OCI-LY7 (cell line): ENCODE measurements at places on chromosomes 7 and 10.

- DNase-seq = no peak
Observed at GRCh38 chr10:62819141-62819920, 3.2 kb upstream of the EGR2 start.

DNA sequence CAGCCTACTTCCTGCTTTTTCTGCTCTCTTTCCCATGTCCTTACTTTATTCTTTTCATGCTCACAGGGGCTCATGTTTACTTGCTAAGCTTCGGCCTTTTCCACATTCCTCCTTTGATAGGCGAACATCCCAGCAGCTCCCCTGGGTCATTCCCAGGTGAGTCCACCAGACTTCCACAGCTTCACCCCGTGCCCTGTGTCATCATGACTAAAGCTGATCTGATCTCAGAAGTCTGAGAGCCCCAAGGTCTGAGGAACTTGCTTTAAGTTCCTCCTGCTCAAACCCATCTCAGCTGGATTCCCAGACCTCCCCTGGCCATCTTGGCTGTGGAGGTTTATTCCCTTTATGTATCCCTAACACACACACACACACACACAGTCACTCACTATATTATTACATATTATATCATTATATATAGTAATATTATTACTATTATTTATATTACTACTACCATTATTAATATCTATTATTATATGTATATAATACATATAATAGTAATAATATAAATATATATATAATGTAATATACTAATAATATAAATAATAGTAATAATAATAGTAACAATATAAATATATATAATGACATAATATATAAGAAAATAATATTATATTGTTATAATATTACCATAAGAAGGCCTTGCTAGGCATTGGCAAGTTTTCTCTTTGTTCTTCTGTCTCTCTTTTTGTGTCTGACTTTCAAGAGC is 295.9 kb downstream of the PTEN start:
- no peak for DNase-seq

DNA sequence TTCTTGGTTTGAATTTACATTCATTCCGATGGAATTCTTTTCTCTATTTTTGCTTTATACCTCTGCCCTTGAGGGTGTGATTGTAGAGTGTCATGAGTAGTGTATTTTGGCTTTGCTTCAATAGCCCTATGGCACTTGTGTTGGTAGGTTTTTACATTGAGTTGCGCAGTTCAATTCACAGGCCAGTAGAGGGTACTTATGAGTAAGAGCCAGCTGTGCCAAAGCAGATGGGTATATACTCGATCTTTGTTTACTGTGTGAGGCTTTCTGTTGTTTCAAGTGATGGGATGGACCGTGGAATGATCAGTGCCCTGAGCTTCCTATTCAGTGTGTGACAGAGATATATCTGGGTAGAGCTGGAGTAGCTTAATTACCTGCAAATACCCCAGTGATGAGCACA is 4.3 kb upstream of the AKR1C3 start:
- peak; percentile 11 for DNase-seq

GRCh38 chr7:29587195-29587808 is 23.7 kb downstream of the PRR15 start:
- no peak for DNase-seq

GRCh38 chr7:159114981-159115380 is 29.7 kb downstream of the VIPR2 start:
- no peak for DNase-seq

- no peak for DNase-seq
Observed at GRCh38 chr7:23687011-23687410, 7.0 kb downstream of the FAM221A start.

DNA sequence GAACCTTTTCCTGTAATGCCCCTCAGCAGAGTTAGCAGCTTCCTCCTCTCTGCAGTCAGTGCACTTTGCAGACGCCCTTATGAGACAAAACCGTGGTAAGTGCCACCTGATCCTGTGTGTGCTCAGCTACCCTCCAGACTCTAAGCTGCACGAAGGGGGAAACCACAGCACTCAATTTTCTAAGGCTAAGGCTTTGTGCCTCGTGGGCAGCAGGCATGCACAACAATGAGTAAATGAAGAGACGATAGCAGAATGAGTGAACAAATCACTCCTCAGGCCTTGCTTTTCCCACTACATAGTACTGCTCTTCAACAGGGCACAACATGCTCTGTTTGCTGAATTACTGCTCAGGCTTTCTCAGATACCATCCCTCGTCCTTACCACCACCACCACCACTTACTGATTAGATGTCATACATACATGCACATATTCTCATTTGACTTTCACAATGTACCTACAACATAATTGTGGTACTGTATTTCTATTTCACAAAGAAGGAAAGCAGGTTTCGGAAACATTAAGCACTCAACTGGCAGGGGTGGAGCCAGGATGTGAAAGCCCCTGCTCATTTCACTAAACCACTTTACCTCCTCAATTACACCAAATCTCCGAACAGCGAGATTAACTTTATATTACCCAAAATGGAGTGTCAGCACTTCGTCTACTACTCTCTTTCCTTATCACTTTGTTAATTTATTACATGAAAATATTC is 85.4 kb downstream of the ICA1 start:
- DNase-seq = peak; percentile 84

GRCh38 chr10:18486438-18486837 is 164.9 kb downstream of the NSUN6 start:
- DNase-seq = no peak

GRCh38 chr7:137942484-137943115 is 59.3 kb downstream of the CREB3L2 start:
- no peak for DNase-seq
